Stimulated activated CD8-positive, alpha-beta memory T cell treated with anti-CD3 and anti-CD28 coated beads, Interleukin-15, amount 100 ng/mL, for 1 hour (primary cell): ENCODE measurements at places on chromosomes 16 and 17.

DNA sequence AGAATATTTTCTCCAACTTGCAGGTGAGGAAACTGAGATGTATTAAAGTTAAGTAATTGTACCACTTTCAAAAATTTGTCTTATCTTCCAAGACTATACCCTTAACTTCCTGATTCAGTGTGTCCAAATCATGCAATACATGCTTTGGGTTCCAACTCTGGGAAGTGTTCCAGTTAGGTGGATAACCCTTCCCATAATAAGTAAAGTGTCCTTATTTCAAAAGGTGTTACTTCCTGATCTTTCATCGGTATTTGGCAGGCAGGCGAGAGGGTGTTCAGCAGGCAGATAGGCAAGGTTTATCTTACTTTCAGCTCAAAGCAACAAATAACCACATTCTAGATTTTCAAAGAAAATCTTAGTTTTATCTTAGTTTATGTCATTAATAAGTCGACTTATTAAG is 46.3 kb upstream of the ARHGAP44 start:
- no peak for DNase-seq

DNA sequence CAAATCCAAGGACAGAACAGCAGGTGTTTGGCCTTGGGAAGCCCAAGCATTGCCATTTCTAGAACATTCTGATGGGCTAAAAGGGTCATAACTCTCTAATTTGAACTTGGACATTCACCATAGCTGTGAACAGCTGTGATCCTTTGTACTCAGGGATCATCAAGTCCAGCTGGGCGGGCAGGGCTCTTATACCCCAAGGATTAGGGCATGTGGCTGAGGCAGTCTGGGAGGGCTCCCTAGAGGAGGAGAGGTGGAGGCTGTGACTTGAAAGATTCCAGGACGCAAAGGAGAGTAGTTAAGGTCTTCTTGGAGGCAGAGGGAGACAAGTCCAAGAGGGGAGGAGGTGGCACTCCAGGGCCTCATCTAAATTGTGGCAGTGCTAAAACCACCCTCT is 233.1 kb upstream of the GSE1 start:
- DNase-seq = no peak

DNA sequence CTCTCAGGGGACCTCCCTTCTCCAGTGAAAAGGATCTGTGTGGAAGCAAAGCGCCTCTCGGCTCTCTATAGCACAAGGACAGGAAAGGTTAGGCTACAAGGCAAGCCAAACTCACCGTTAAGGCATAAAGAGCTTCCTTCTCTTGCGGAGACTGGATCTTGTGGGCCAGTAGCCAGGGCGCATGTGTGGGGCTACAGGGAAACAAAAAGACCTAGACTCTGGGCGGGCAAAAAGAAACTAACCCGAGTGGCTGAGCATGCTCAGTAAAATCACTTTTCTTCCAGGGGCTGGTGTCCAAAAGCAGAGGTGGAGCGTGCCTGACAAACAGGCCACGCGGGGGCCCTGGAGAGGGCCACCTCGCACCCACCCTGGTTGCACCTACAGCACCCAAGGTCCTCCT is 16.1 kb downstream of the GGA2 start:
- no peak for DNase-seq

GRCh38 chr16:53061701-53062159 is 6.9 kb downstream of the CHD9 start:
- DNase-seq = no peak

GRCh38 chr17:6046931-6047330 is 23.2 kb upstream of the WSCD1 start:
- no peak for DNase-seq

DNA sequence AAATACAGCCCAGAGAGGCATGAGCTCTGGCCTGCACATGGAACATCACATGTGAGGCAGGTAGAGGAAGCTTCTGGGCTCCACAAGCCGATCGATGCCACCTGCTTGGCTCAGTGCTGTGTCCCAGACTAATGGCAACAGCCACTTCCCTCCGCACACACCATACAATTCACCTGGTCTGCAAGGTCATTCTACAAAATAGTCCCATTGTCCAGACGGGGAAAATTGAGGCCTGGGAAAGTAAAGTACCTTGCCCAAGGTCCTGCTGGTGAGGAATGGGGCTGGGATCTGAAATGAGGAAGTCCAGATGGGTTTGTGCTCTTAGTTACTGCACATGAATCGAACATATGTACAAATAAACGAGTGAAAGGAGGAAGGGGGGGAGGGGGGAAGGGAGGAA is 88.0 kb downstream of the LITAF start:
- no peak for DNase-seq

GRCh38 chr17:81508639-81509206 is 3.9 kb downstream of the ACTG1 start:
- DNase-seq = peak; percentile 15

GRCh38 chr16:7372095-7372494 is 39.5 kb downstream of the RBFOX1 start:
- DNase-seq = no peak

DNA sequence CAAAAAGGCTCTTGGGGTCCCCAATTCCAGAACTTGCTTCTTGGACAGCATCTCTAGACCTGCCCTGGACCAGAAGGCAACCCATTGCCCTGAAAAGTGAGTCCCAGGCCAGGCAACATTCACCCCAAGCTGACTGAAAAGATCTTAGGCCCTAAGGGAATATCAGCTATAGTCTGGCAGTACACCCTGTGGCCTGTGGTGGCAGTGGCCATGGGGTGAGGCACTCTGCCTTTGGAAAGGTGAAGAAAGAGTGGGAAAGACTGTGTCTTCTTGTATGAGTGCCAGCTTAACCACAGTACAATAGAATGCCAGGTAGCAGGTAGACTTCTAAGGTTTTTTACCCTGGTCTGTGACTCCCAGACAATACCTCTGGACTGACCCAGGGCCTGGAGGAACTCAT is 564.5 kb downstream of the CDH8 start:
- no peak for DNase-seq
